ENCODE measurements at places on chromosomes 5 and 9.

DNA sequence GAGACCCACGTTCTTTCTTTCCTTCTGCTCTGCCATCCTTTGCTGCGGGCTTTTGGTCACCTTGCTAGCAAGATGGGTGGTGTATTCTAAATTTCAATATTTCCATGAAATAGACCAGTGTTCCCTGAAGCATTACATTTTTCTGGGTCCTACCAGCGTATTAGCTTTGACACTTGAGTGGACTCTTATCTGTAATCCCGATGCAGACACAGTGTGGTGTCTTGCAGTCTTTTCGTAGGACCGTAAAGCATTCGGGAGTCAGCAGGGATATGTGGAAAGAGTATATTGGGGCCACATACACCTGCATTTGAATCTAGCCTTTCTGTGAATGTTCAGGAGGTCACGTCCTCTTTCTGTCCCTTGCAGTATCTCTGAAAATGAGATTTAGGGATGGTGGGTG is 124.7 kb upstream of the CPEB4 start:
- no peak for DNase-seq

GRCh38 chr9:12718482-12719026 is 25.4 kb downstream of the TYRP1 start:
- DNase-seq = peak; percentile 57

DNA sequence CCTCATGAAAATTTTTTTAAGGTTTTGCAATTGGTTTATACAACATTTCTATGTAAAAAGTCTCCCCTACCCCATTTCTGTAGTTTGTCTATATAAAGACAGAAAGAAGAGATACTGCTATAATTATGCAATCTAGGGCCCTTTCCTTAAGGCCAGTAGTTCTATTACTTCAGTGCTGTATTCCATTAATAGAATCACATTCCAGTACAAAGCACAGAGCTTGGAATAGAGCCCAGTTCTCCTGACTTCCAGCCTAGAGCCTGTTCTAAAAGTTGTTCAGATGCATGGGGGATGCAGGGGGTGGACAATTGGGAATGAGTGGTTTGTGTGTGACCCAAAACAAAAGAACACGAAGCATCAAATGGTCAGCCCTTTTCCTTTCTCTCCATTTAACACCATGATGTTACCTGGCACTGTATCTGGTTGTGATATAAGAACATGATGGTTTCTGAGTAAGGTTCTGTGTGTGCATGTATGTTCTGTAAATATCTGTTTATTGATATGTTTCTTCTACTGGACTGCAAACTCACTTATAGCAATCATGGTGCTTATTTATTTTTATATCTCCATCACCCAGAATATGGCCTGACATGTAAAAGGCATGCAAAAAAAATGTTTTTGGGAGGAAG is 8.2 kb upstream of the GRAMD2B start:
- DNase-seq = peak; percentile 70

DNA sequence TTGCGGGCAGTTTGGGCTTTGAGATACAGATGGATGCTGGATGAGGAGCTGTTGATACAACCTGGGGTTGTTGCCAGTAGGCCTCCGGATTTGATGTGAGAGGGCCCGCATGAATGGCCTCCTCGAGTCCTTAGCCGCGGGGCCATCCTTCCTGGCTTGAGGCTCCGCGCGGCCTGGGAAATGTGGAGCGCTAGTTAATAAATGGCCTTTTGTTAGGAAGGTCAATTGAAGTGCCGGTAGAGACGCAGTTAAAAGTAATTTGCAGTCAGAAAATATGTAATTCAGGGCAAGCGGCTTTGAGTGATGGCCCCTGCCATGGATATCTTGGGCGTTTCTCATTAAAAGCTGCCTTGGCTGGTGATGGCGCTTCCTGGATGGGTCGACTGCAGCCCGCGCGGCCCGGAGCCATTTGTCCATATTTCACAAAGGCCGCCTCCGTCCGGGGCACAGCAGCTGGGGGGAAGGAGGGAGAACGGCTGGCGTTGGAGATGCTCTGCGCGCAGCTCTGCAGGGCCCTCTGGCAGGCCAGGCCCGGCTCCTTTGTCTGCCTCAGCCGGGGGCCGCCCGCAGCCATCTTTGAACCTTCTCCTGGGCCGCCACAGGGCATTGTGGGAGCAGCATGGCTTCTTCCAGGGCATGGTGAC is 11.2 kb downstream of the MVB12B start:
- no peak for DNase-seq

- no peak for DNase-seq
These were observed 25.3 kb upstream of the RNU6ATAC start for GRCh38 chr9:134189470-134190231.

GRCh38 chr5:116573279-116573701 is 1.3 kb downstream of the SEMA6A start:
- no peak for DNase-seq

DNA sequence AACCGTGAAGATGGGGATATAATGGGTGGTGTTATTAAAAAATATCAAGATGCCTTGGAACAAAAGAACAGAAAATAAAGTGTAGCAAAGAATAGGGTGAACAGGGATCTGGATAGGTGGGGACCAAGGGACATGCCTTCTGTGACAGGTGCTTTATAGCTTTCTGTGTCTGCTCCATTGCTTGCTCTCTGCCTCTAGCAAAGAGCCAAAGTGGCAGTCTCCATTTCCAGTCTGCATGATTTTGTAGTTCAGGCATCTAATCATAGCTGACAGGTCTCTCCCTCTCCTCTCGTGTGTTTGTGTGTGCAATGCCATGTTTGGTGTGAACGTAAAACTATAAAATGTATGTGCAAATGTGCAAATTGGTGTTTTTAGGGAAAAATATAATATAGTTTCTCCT is 35.0 kb downstream of the LRRTM2 start:
- no peak for DNase-seq

DNA sequence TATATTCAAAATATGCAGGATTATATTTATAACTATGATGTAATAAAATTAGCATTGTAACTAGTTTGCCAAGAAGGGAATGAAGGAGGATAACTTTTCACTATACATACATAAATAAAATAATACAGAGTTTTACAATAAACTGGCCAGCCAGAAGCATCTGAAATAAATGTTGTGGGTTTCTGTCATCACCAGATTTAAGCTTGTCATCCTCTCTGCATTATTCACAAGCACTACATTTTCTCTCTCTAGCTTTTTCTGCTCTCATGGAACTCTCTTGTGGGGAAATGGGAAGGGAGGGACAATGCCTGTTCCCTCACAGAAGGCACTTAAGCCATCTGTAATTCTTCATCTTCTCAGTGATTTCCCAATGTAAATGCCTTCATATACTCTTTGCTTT is 626.8 kb downstream of the SEMA5A start:
- DNase-seq = no peak

DNA sequence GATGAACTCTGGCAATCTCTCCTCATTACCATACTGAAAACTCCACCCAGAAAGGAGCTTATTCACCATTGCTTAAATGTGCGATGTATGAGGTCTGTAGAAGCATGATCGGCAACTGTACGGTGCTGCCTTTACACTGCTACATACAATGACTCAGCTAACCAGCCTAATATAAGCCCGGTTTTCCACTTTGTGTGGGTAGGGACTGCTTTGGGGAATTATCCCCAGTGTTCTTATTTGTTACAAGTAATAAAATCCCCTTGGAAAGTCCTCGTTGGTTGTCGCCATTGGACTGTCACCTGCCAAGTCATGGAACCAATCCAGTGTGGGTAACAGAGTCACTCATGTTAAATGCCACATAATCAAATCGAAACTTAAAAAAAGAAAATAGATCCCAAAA is 23.5 kb upstream of the TENT2 start:
- no peak for DNase-seq

DNA sequence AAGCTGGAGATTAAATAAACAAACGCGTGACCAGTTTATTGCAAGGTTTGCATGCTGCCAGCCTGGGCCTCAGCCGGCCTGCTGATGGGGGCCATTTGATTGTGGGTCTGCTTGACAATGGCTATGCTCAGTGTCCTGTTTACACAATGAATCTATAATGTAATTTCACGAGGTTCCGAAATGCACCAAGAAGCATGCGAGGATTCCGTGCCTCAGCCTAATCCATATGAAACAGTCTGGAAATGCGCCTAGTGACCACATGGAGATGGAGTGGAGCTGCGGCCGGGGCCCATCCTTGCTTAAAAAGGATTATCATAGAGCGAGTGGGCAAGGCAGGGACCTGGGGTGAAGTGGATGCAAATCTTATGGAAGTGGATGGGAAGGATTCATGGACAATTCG is 382.4 kb downstream of the CDK5RAP2 start:
- DNase-seq = no peak

DNA sequence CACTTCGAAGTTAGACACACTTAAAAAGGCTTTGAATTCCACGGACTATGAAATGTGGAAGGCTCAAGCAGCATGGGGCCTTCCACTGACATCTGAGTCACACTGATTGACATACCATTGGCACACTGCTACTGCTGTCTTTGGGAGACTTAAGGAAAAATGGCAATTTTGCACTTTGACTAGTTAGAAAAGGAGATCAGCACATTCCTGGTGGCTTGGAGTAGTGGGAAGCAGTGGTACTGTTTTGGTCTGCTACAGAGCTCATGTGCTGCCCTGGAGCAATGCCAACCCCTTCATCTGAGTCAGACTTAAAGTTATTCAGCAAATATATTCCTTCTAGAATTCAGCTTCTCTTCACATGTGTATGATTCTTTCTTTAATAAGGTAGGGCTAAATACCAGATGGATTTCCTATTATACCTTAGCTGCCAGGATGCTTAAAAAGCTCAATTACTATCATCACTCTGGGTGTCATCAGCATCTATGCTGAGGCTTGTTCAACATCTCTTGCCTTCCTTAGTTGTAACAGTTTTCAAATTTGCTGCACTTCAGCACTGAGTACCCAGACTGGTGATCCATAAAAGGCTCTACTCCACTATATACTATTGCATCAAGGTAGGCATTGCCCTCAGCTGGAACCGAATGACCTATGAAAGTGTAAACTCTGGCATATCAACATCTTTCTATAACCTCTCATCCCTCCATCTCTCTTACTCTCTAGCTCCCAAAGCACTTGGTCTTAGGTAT is 42.3 kb upstream of the MOCS2 start:
- peak; percentile 71 for DNase-seq

DNA sequence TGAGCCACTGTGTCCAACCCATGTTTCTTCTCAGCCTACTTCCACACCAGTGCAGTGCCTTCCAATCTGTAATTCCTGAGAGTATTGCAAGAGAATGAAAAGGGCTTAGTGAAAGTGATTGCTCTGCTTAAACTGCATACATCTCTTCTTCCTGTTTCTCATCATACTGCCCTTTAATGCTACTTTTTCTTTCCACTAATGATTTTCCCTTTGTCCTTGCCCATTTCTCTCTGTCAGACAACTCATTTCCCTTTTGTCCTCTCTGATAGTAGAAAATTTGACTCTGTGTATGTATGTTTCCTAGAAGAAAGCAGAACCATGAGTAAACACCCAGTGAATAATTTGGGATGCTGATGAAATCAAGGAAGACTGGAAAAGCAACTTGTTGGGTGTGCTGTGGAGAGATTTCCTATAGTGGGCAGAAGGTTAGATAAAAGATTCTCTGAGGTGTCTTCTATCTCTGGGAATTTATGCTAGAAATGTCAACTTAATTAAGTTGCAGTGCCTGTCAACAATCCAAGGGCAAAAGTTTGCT is 102.2 kb upstream of the CHD1 start:
- no peak for DNase-seq

- DNase-seq = peak; percentile 21
These were observed 219.3 kb downstream of the TSSK1B start for GRCh38 chr5:113215401-113216060.

DNA sequence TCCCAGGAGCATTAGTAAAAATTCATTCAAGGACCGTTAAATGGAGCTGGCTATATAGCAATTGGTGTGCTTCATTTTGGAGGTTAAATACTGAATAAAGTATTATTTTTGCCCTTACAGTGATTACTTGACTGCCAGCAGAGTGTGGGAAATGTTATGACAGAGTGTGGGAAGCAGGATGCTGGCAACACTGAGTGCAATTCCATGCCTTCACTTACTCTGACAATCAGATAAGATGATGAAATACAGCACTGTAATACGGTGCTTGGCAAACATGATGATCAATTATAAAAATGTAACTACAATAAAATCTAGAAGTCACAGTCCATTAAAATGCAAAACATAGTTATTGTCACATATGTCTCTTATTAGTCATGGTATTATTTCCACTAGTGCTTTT is 651.3 kb downstream of the PTPRD start:
- DNase-seq = no peak

DNA sequence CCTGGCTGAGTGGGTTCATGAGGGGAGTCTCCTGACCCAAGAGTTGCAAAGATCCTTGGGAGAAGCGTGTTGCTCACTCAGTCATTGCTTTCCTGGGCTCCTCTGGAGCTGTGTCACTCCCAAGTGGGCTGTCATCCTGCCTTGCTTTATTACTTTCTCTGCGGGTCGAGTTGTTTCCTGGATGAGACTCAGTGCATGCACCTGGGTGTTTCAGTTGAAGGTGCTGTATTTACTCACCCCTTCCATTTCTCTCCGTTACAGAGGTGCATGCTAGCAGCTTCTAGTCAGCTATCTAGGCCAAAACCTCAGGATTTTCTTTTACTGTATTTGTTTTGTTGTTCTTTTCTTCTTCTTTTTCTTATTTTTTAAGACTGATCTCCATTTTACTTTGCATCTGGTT is 785.5 kb upstream of the EDIL3 start:
- DNase-seq = no peak

DNA sequence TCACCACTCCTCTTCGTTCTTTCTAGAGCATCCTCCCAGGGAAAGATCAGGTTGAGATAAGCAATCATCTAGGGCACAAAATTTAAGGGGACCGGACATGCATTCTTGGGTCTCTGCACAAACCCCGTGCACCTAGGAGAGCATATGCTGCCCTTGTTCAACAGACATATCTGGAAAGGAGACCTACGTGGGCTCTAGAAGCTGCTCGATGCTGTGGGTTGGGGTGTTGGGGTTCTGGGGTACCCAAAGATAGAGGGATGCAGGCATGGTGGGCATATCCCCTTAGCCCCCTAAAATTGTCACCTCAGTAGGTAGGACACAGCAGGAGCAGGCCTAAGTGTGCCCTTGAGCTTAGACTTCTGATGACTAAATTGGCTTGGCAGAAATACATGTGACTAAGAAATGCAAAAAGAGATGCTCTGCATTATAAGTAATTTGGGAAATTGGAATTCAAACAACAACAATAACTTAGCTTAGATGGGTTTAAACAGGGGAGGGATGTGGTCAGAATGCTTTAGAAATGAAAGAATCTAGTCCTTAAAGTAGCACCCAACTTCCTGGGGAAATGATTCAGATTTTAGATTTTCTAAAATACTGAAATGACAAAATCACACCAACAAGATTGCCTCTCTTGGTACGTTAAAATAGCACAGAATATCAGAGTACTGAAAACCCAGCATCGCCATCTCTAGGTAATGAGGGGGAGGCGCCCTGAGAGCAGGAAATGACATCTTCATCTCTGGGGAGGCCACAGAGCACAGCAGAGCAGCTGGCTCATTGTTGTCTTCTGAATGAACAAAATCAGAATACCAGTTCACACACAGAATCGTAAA is 172.3 kb downstream of the GNA14 start:
- peak; percentile 78 for DNase-seq

DNA sequence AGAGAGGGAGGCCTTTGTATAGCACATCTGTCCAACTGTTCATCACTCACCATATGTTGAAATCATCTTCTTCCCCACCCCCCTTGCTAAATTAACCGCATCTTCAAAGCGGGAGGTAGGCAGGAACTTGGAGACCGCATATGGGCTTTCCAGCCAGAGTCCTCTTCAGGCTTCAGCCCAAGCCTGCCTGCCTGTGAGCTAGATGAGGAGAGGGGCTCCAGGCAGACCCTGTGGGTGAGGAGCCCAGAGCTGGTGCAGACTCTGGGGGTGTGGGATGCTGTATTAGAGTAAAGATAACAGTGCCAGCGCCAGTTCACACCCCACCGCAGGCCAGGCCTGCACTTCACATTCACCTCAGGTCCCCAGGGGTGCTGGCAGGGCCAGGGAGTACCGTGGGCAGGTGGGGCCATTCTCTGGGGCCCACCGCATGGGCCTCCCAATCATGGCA is 16.2 kb downstream of the PRRC2B start:
- peak; percentile 54 for DNase-seq

Measured in AG08395 (cell line).